ENCODE measurements at places on chromosomes 11 and 22. TPM values are rescaled to one million over a fixed set of nuclear protein-coding genes. Genes with fewer than 3 reads are reported as not detected.

DNA sequence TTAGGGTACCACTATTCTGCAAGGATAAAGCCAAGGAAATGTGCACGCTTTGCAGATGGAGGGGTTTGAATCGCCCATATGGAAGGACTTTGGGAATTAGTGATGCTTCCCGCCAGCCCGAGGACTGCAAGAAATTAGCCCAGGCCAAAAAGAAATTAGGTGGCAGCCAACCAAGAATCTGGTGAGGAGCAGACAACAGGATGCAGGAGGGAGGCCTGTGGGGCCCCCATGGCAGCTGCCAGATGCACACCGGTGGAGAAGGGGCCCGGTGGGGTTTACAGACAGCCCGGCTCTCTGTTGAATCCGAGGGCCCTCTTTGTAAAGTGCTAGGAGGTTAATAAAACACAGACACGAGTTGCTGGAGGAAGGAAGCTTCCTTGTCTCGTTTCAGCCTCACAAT lies 73.5 kb downstream of the TIMP3 start:
- no peaks in the 10 kb centered on the region for H3K36me3 ChIP-seq
- DNase-seq, result no peak
- no peak overlapping the region for H3K27ac ChIP-seq
- no peaks in the 10 kb centered on the region for H3K4me1 ChIP-seq
- no peaks in the 10 kb centered on the region for H3K27me3 ChIP-seq

- peaks cover 4% of the 10 kb centered on the region for H3K27me3 ChIP-seq
- no peaks in the 10 kb centered on the region for H3K36me3 ChIP-seq
- DNase-seq, result no peak
- no peak overlapping the region for H3K4me3 ChIP-seq
- peaks cover 2% of the 10 kb centered on the region for H3K4me1 ChIP-seq
- no peak overlapping the region for H3K27ac ChIP-seq
Observed at GRCh38 chr11:119616586-119617339, 112.2 kb downstream of the NECTIN1 start.

- peaks cover 2% of the 10 kb centered on the region for H3K27me3 ChIP-seq
- peak overlapping the region; percentile 75 for H3K27ac ChIP-seq
- H3K4me3 ChIP-seq, result peak overlapping the region; percentile 92
- peaks cover 41% of the 10 kb centered on the region for H3K4me1 ChIP-seq
Observed at GRCh38 chr11:119092880-119093842, 8.5 kb downstream of the HMBS start.

The CDC42EP1 gene
- 1.1 TPM for total RNA-seq

The CELSR1 gene
- 0.30 TPM for total RNA-seq

The APLNR gene
- not detected for total RNA-seq

The SCUBE2 gene
- not detected for total RNA-seq
